ENCODE measurements at places on chromosomes 7 and 10.
A peak's percentile ranks its signal among the peaks of the same experiment; 100 is the strongest.

- DNase-seq: no peak
Measured at GRCh38 chr7:96823274-96823673, 113.6 kb upstream of the SEM1 start.

GRCh38 chr10:50439806-50440205, 183.9 kb downstream of the SGMS1 start:
- DNase-seq: no peak

DNA sequence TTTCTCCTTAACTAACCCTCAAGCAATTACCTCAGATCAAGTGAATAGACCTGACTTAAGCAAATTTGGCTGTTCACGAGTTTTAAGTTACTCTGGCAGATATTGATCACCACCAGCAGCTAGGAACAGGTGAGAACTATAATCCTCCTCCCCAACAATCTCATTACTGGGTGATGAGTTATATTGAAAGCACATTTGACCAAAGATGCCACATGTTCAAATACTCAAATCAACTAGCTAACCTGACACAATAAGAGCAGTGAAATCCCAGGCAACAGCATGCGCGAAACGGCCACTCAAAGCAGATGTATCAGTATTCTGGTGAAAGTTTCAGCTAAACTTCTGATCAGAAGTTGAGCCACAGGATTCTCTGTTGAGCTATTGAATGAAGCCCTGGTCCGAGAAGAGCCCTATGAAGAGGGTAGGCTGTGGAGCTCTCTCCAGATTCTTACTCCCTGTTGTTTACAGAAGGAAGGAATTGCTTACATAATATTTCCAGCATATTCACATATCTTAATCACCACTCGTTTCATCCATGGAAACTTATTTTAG, 52.6 kb downstream of the CAV1 start:
- DNase-seq: no peak

GRCh38 chr7:2629746-2630681, 1.8 kb upstream of the TTYH3 start:
- no peak for DNase-seq

GRCh38 chr7:66507764-66508296, 120.9 kb upstream of the KCTD7 start:
- no peak for DNase-seq

DNA sequence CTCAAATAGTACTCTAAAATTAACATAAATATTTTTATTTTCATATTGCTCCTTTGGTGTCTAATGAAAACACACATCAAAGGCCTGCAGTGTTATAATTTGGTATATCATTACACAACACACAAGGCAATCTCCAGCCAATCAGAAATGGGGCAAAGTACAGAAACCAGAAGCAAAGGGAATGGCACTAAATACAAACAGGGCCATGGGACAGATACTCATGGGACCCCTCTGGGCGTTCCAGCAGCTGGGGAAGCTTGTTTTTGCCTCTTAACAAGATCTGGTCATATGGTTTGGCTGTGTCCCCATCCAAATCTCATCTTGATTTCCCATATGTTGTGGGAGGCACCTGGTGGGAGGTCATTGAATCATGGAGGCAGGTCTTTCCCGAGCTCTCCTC, 551.8 kb upstream of the NRP1 start:
- no peak for DNase-seq

GRCh38 chr10:6416892-6417512, 163.1 kb downstream of the PRKCQ start:
- peak; percentile 33 for DNase-seq

DNA sequence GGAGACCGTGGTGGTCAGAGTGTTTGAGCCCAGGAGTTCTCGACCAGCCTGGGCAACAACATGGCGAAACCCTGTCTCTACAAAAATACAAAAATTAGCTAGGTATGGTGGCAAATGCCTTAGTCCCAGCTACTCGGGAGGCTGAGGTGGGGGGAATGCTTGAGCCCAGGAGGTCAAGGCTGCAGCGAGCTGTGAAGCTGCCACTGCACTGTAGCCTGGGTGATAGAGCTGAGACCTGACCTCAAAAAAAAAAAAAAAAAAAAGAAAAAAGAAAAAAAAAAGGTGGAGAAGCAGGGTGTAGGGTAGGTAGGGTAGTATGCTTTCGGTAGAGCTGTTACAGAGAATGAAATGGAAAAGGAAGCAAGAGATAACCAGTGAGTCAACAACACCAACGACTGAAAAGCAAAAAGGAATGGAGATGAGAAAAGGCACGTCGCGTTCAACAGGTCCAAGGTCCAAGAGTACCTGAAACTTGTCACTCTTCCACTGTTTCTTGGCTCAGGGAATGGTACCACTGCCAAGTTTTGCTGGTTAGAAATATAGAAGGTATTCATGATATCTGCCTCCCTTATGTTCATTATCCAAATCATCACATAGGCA, 4.3 kb upstream of the RSBN1L start:
- no peak for DNase-seq

DNA sequence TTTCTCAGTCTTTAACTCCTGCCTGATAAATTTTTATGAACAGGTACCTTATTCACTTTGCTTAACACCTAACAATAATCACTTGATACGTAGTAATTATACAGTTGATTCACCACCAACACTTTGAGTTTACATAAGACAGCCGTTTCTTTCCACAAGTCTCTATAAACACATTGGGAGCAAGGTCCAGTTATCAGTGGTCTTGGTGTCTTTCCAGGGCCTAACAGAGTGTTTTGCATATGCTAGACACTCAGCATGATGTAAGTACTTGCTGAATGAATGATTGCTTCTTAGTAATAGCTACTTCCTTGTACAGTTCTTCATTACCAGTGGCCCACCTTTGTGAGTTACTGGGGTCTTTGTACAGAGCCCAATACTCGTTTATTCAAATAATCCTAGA, 6.4 kb downstream of the CLDN12 start:
- no peak for DNase-seq

GRCh38 chr10:101708870-101709269, 13.9 kb upstream of the FBXW4 start:
- no peak for DNase-seq

DNA sequence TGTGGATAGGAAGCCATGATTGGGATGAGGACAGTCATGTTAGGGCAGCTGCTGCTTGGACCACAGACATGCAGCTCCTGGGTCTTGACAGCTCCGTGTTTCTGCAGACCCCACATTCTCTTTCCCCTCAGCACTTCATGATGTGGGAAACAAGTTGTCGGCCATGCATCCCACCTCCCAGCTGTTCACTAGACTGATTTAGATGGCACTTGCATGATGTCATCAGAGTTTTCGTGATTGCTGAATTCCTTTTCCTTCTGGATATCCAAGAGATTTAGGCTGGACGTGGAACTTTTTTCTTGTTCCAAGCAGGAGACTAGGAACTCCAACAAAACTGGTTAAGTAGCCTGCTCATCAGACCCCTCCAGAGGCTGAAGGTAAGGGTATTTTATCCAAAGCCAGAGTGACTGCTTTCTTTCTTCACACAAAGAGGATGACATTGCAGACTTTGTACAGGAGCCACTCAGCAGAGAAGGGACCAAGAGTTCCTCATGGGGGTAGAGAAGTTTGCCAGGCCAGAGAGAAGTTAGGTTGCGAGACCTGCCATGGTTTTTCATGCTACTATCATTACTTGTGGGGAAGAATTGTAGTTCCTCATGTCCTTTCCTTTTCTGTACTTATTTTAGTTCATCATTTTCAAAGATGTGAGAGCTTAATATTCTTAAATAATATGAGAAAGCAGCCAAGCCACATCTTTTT, 117.7 kb upstream of the GJD4 start:
- DNase-seq: no peak

GRCh38 chr7:8179486-8179885, 82.5 kb downstream of the ICA1 start:
- DNase-seq: no peak

- DNase-seq: no peak
Measured at GRCh38 chr10:7887174-7887816, 69.0 kb downstream of the TAF3 start.

DNA sequence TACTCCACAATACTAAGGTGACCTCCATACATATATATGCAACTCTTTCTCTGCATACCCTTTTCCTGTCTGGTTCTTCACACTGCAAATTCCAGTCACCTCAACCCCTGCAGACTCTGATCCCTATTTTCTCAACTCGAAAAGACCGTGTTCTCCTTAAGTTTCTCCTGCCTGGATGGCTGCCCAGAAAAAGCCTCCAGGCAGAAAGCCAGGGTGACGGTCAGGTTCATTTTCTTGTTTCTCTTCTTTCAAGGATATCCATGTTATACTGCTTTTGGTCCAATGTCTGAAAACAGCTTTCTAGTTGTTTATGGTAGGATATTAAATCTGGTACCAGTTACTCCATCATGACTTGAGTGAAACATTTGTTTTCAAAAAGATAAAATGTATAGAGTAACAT, 267.8 kb upstream of the MYO3A start:
- no peak for DNase-seq

GRCh38 chr10:4733150-4733842, 92.7 kb upstream of the AKR1E2 start:
- no peak for DNase-seq

- no peak for DNase-seq
Measured at GRCh38 chr7:19020062-19020461, 97.4 kb downstream of the TWIST1 start.

GRCh38 chr10:70921285-70921684, 32.9 kb upstream of the PCBD1 start:
- DNase-seq: no peak

- DNase-seq: no peak
Measured at GRCh38 chr7:95471071-95471470, 14.7 kb upstream of the ASB4 start.

DNA sequence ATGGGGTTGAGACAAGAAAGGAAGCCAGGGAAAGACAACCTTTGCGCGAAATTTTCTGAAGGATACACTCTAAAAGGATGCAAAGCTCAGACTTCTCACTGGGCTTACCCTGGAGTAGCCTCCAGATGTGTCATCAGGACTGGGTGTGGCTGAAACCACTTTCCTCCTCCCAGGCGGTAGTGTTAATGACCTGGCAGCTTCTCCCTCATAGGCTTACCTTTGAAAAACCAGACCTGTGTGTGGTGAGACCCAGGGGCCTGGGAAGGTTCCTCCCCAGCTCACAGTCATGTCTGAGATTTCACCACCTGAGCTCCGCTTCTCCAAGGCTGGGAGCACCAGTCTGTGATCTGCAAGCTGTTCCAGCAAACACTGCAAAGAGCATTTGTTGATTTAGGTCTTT, 93.7 kb downstream of the EPC1 start:
- no peak for DNase-seq

DNA sequence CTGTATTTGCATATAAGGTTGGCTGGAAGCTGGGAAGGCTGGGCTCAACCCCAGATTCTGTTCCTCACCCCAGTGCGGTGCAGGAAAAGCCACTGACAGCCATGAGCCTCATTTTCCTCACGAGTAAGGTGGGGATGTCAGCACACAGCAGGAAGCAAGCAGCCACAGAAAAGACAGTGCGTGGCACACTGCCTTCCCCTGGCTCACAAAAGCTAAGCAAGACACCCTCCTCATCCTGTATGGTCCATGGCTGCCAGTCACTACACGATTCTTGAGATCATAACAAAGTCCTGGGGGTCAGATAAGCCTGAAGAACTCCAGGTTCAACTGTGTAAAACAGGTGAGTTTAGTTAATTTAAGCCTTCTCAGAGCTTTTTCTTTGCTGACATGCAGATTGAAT, 28.9 kb upstream of the DDC start:
- no peak for DNase-seq

GRCh38 chr7:128833148-128833945, 3.1 kb downstream of the FLNC start:
- peak; percentile 80 for DNase-seq

- DNase-seq: no peak
Measured at GRCh38 chr7:119983468-119983867, 289.5 kb upstream of the KCND2 start.

DNA sequence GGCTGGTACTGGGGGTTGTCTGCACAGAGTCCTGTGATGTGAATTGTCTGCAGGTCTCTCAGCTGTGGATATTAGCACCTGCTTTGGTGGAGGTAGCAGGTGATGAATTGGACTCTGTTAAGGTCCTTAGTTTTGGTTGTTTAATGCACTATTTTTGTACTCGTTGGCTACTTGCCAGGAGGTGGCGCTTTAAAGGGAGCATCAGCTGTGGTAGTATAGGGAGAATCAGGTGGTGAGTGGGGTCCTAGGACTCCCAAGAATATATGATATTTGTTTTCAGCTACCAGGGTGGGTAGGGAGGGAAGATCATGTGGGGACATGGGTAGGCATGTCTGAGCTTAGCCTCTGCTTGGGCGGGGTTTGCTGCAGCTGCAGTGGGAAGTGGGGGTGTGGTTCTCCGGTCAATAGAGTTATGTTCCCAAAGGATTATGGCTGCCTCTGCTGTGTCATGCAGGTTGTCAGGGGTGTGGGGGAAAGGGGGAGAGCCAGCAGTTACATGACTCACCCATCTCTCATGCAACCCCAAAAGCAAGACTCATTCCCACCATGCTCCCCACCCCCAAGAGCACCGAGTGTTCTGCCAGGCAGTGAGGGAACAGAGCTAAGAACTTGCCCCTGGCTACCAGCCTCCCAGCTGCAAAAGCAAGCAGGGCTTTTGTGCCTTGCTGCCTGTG, 53.7 kb upstream of the ZNF273 start:
- DNase-seq: no peak

- DNase-seq: no peak
Measured at GRCh38 chr7:70791341-70791740, 340.6 kb upstream of the GALNT17 start.

- DNase-seq: no peak
Measured at GRCh38 chr7:29565634-29565981, 2.0 kb downstream of the PRR15 start.

GRCh38 chr7:55733241-55734140, 129.1 kb downstream of the SEPTIN14 start:
- no peak for DNase-seq

DNA sequence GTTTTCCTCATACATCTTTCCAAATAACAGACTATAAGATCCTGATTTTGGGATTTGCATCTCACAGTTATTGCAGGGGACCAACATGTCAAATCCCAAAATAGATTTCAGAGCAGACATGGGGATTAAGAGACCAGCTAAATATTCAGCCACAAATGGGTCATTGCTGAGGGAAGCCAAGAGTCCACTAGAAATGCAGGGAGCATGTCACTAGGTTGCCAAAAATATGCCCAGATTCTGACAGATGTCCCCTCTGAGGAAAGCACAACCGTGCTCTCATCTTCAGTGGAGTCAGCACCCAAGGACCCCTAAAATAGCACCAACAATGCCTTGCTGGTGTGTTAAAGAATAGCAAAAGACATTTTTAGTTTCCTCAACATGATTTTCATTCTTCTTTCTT, 56.2 kb upstream of the AGK start:
- no peak for DNase-seq

DNA sequence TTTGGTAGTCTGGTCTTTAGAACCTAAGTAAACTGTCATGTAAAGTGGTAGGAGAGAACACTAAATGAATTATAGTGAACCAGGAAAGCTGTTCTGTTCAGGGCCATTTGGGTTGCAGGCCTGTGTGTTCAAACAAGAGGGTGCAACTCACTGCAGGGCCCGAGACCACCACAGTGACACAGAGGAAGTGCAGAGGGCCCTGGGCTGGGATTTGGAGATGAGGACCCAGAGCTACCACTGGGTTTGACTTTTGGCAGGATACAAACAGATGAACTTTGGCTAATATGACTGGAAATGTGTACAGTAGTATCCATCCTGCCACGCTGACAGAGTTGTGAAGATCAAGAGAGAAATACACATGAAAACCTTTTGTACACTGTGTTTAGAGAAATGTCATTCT, 9.8 kb downstream of the MMP21 start:
- no peak for DNase-seq

GRCh38 chr7:79461660-79462059, 8.2 kb upstream of the MAGI2 start:
- DNase-seq: no peak

GRCh38 chr10:98172073-98172472, 37.6 kb downstream of the R3HCC1L start:
- DNase-seq: no peak

- DNase-seq: no peak
Measured at GRCh38 chr10:79246209-79246581, 101.1 kb upstream of the PPIF start.

All from NCI-H1694 (cell line).